ENCODE measurements at places on chromosomes 2 and 18. TPM values are rescaled to one million over a fixed set of nuclear protein-coding genes. Genes with fewer than 3 reads are reported as not detected.

Gene KLHL29
- 4.2 TPM for total RNA-seq

Gene FAM161A
- total RNA-seq, result 2.9 TPM

DNA sequence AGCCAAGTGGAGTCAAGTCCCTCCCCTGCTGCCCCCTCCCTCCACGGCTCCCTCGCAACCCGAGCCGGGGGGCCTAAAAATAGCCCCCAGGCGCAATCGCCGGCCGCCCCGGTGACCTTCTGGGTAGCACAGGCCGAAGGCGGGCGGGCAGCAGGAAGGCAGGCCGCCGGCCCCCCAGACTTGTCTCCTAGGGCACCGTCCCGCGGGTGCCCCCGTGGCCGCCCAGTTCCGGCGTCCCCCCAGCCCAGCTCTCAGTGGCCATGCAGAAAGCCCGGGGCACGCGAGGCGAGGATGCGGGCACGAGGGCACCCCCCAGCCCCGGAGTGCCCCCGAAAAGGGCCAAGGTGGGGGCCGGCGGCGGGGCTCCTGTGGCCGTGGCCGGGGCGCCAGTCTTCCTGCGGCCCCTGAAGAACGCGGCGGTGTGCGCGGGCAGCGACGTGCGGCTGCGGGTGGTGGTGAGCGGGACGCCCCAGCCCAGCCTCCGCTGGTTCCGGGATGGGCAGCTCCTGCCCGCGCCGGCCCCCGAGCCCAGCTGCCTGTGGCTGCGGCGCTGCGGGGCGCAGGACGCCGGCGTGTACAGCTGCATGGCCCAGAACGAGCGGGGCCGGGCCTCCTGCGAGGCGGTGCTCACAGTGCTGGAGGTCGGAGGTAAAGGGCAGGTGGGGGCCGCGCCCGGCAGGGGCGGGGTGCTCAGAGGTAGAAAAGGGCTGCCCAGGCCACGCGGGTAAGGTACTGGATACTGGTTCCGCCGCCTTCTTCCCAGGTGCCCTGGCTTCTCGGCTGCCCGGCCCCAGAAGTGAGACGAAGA lies at the start of gene SPEG:
SPEG (plus strand) TSS at position 126 of the 808 bp plus-strand sequence; CDS start at position 261, 135 bp downstream.
- DNase-seq, result no peak

DNA sequence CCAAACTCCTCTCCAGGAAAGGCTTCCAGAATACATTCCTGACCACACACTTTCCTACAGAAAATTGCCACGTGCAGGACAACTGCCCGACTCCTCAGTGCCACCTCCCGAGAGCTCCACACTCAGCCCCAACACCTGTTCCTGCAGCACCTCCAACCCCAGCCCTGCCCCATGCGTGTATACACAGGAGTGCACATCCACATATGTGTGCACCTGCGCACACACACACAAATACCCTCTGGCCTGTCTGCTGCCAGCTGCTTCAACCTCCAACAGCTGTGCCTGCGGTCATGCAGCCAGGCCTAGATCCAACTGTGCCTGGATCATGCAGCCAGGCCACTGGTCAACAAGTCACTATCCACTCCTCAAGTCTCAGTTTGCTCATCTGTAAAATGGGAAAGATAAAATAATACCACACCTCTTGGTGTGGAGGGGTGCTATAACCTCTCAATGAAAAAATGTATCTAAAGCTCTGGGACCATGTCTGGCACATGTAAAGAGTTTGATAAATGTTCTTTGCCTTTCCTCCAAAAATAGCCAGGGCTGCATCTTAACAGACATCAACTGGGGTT lies 152.1 kb upstream of the ID2 start:
- DNase-seq, result no peak

DNA sequence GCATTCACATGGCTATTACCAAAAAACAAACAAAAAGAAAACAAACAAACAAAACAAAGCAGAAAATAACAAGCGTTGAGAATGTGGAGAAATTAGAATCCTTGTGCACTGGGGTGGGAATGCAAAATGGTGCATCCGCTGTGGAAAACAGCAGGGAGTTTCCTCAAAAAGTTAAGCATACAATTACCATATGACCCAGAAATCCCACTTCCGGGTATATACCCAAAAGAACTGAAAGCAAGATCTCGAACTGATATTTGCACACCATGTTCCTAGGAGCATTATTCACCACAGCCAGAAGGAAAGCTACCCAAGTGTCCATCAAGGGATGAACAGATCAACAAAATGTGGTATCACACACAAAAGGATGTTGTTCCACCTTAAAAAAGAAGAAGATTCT lies 17.9 kb upstream of the TEX51 start:
- no peak for DNase-seq

Data from pulmonary artery endothelial cell (primary cell).